Effector CD4-positive, alpha-beta T cell (primary cell): ENCODE measurements at places on chromosomes 11 and 22.

DNA sequence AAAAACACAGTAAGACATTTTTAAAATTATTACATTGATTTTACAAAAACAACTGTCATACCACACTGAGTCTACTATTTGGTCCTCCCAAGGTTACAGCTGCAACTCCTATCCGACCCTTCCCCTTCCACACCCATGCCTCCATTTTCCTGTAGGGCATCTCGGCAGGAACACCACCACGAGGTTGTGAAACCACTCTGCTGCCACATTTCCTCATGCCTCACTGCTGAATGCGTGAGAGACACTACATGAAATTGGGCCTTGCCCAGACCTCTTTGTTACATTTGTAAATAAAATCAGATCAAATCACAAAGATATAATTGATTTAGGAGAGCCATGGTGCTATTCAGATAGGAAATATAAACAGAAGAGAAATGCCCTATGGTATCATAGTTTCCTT lies 2.0 kb downstream of the ARHGAP32 start:
- no peak for DNase-seq

DNA sequence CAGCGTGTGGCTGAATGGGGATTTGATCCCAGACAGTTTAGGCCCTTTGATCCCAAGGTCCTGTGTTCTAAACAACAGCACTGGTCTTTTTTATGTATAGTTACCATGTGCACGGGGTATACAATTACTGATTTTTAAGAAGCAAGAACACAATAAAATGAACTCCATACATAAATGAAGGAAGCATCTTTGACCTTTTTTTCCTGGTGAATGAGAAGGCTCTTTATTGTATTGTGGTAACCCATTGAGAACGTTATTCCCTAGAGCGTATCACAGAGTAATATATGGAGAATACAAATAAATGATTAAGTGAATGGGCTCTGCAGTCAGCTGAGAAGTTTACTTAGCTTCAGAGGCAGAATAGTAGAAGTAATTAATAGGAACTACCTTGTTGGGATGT lies 563.6 kb downstream of the NTM start:
- DNase-seq: no peak

- peak; percentile 32 for DNase-seq
Measured at GRCh38 chr22:17781319-17782031, 7.2 kb upstream of the BID start.

DNA sequence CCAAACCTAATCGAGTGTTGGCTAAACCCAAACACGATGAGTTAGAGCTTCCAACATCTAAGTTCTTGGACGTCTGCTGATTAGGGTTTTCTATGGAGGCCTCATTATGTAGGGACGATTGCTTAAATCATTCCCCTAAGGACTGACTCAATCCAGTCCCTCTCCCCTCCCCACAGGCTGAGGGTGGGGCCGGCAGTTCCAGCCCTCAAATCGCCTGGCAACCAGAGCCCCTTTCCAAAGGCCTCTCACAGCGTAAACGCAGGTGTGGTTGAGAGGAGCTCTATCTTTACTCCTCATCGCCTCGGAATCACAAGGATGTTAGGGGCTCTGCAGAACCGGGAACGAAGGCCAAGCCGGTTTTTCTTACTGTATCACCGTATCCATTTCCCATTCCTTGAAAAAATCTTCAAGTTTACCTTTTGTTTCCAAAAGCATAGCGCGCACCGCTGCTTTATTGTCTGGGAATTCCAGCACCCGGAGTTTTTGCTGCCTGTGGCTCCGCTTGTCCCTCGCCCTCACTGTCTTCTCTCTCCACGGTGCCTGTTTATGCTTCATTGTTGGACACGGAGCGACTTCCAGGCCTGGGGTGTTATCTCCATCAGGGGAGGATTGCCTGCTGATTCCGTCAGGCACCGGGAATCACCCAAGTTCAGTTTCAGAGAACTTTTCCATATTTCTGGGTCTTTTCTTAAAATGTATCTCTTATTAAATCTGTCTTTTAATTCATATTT lies 13.8 kb upstream of the IFITM3 start:
- DNase-seq: no peak

GRCh38 chr11:46180736-46181135 lies 59.5 kb upstream of the PHF21A start:
- no peak for DNase-seq

GRCh38 chr11:34603129-34604001 lies 17.5 kb upstream of the EHF start:
- no peak for DNase-seq

DNA sequence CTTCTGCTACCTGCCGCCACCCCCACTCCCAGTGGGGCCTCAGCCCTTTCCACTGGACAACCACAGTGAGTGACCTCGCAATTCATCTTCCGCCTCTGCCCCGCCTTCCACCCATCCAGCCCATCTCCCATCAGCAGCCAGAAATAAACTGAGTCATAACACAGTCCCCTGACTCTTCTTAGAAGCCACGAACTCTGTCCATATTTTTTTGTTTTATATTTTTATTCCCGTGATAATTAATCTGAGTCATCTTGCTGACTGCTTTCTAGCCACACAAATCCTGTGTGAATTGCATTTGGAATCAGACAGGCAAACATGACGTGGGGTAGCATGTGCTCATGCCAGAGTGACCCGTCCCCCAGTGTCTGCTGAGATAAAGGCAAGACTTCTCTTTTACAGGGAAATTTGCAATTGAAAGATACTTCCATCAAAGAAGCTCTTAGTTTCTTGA lies 7.0 kb downstream of the FADD start:
- no peak for DNase-seq

DNA sequence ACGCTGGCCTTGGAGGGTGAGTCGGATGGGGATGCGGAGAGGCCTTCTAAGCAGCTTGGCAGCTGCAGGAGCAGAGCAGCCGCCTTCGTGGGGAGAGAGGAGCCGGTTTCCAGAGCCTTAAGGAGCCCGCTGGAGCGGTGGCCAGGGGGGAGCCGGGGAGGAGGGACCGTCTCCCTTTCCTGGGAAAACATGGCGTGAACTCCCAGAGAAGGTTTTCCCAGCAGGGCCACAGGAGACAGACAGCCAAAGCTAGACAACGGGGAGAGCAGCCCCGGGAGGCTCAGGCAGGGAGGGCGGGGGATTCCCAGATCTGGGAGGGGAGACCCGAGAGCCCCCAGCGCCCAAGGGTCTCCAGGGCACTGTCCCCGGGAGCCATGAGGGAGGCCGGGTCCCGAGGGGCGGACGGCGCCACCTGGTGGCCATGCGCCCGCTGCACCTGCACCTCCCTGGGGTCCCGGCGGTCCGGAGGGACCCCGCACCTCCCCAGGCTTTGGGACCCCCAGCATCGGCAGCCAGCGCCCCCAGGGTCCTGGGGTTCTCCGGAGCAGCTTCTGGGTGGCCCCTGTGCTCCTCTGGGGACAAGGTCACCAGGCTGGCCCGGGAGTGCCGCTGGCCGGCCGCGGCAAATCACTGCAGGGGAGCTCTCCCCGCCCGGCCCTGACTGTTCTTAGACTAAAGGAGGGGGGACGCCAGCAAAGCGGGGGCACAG lies 2.4 kb upstream of the SYT8 start:
- peak; percentile 69 for DNase-seq
